Fibroblast of skin of back (primary cell): ENCODE measurements at places on chromosomes 1 and 21.

DNA sequence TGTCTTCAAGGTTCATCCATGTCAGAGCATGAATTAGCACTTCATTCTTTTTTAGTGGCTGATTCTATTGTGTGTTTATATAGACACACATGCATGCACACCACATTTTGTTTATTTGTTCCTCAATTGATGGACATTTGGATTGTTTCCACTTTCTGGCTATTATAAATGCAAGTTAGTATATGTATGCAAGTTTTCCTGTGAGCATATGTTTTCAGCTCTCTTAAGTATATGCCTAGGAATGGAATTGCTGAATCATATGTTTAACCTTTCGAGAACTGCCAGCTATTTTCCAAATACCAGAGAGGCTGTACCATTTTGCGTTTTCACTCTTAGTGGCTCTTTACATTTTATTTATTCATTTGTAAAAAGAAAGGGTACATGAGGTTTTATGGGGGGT lies 109.9 kb upstream of the KIAA1614 start:
- DNase-seq, result no peak

GRCh38 chr1:67441739-67442281 lies 11.6 kb upstream of the SERBP1 start:
- DNase-seq, result no peak

- DNase-seq, result no peak
Measured at GRCh38 chr1:207863893-207864535, 46.9 kb downstream of the CD34 start.

DNA sequence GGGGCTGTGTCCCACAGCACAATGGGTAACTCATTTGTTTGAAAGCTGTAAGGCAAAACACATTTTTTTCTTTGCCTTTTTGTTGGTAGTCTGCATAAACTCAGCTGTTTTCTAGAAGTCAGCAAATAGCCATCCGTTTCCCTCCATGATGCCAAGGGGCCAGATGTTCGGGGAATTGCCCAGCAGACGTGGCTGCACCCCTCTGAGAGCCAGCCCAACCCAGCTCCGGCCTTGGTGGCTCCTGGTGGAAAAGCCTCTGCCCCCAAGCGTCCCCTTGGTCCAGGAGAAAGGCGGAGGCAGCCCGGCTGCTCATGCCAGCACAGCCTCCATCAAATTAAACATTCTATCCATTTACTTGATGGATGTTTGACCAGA lies 58.4 kb upstream of the ADARB1 start:
- DNase-seq, result no peak

GRCh38 chr1:17566892-17567291 lies 27.4 kb downstream of the ARHGEF10L start:
- DNase-seq, result no peak

GRCh38 chr1:5993556-5994491 lies 1.6 kb upstream of the NPHP4 start:
- no peak for DNase-seq

DNA sequence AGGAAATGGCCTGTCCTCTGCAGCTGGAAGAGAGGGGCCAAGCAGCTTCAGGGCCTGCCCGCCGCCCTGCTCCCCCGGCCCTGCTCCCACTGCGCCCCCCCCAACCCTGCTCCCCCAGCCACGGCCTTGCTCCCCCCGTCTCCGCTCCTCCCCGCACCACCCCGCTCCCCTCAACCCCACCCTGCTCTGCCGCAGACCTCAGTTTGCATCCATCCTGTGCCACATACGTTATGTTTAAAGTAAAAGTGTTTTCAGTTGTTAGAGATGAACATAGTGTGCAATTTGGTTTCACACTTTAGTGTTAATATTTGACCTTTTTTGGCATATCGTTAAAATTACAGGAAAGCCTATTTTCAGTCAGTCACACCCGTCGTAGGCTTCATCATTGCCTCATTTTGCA lies 34.1 kb upstream of the DIP2A start:
- no peak for DNase-seq

DNA sequence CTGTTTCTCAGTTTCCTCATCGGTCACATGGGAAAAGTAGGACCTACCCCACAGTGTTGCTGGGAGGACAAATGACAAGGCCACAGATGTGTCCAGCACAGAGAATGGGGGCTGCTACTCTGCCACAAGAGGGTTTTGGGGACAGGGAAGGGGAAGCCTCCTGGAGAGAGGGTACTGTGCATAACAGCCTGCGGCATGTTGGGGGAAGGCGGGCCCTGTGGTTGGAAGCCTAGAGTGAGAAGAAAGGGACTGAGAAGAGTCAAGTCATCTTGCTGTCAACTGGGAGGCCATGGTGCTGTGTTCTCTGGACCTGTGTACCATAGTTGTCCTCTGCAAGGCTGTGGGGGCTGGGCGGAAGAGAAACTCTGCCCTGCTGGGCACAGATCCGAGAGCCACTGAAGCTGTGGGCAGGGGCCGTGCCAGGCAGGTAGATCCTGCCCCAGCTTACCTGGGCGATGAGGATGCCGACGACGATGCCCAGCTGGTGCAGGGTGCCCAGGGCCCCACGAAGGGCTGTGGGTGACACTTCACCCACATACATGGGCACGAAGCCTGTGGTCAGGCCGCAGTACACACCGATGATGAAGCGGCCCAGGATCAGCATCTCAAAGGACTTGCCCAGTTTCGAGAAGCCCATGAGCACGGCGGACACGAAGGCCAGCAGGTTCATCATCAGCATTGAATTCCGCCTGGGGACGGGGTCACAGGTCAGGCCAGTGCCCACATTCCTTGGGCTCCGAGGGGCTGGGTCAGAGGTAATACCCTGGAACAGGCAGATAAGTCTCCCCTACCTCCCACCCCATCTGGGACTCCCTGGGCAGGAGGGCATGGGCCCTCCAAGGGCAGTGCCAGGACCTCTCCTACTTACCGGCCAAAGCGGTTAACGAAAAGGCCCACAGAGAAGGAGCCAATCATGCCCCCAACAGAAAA lies 28.2 kb downstream of the SLC2A1 start:
- no peak for DNase-seq

DNA sequence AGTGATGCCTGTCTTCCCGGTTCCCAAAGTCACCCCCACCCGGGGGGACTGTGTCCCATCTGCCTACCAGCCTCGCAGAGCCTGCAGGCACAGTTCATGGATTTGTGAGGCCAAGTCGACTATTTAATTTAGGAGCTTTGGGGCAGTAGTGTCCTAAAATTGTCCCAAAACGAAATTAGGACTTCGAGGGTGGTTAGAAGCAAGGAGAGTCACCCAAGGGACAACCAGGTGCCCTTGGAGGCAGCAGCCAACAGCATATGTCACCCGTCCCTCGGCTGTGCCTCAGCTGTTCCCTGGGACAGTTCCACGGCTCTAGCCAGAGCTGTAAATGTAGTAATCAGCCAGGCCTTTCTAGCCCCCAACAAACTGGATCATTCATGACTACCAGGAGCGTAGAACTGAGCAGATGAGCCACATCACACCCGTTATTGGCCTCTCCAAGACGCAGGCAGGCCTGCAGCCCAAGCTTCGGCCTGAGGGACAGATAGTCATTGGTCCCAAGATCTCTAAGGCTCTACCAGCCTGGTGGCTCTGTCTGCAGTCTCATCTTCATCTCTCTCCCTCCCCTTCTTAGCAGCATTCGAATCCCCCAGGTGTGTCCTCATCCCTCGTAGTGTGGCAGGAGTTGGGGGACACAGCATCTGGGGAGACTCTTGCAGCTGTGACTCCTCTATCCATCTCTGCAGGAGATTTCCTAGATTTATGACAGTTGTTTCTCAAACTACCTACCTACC lies 2.9 kb downstream of the PAX7 start:
- DNase-seq, result no peak

GRCh38 chr1:2248127-2248826 lies 20.2 kb downstream of the SKI start:
- no peak for DNase-seq

- no peak for DNase-seq
Measured at GRCh38 chr1:84892705-84893618, at the start of gene LPAR3. LPAR3 (minus strand) TSS chr1:84893206; CDS start chr1:84866120, 27,086 bp downstream.

DNA sequence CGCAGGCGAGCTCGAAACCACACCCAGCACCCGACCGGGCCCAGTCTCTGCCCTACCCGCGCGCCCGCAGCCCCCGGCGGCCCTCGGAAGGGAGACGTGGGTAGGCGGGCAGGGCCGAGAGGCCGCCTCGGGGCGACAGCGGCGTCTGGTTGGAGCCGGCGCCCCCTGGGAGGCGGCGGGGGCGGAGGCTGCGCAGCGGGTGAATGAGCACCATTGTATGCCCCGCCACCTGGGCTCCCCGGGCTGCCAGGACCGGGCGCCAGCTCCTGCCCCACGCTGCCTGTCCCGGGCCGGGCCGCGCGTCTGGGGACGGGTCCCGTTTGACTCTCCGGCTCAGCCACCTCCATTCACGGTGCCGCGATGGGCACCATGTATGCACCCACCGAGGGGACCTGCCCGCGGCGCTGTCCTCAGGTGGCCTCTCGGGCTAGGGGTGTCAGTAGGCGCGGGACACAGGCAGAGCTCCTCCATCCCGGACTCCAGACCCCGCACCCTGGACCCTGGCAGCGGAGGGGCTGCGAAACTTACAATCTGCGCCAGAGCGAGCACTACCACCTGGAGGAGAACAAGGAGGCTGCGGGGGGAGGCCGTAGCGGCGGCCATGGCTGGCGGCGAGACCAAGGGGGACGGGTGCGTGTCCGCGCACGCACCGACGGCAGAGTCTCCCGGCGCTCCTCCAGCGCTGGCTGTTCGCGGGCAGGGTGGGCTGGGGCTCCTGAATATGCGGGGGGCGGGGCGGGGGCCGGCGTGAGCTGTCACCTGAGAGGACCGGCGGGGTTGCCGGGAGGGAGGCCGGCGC lies at the start of gene COL9A2:
Gene COL9A2, minus strand, starts transcription at position 692 of the 799 bp plus-strand sequence. Its CDS starts 89 bp downstream, at position 603.
- DNase-seq, result no peak

DNA sequence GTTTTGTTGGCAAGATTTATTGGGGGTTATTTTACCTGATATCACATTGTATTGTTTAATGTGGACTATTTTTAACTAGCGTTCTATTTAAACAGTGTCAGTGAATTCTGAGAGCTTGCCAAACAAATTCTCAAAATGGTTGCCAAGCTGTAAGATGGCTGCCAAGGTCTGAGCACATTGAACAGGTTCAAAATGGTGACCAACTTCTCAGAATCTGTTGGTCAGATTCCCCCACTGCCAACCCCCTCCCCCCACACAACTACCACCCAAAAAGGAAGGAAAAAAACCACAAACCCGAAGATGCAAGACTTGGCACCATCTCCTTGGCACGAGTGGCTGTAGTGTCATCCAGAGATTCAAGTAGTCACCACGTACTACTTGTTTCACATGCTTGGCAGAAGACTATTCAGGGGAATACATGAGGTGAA lies 159.1 kb downstream of the NFIA start:
- DNase-seq, result no peak

- DNase-seq, result no peak
Measured at GRCh38 chr1:13652238-13652637, 47.8 kb upstream of the PRDM2 start.

DNA sequence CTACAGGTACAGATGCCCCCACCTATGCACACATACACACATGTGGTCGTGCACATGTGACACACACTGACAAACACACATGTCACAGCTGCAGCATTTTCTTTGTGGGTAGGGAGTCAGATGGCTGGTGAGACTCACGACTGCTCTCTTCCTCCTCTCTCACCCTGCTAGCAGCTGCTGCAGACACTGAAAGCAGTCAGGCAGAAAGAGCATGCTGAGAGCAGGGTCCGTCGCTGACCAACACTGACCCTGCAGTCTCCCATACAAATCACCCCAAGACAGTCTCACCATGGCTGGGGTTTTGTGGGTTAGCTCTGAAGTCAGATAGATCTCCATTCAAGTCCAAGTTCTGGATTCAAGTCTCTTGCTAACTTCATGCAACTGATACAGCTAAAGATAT lies 188.3 kb downstream of the ASTN1 start:
- DNase-seq, result no peak

DNA sequence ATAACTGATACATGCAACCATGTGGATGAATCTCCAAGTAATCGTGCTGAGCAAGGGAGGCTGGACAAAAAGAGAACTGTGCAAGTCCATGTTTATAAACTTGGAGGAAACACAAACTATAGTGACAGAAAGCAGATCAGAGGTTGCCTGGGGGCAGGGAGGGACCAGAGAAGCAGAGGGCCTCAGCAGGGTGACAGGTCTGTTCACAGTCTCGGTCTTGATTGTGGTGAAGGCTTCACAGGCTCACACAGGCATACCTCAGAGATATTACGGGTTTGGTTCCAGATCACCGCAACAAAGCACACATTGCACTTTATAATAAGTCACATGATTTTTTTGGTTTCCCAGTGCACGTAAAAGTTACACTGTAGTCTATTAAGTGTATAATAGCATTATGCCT lies 28.5 kb downstream of the ACOT7 start:
- no peak for DNase-seq

GRCh38 chr1:175873290-175873935 lies 130.0 kb upstream of the TNR start:
- DNase-seq, result no peak

DNA sequence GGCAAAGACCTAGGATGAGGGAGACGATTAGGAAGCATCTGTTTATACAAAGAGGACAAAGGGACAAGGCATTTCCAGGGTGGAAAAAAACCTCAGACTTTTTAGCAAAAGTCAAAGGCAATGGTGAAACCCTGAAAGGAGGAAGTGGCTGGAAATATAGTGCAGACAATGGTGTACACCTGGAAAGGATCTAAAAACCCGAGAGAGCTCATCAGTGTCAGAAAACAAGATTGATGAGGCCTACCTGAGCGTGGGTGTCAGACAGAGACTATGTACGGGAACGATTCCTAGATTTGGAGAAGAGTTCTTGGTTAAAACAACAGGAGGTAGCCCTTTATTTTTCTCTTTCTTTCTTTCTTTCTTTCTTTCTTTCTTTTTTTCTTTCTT lies 68.8 kb upstream of the HUNK start:
- DNase-seq, result no peak

DNA sequence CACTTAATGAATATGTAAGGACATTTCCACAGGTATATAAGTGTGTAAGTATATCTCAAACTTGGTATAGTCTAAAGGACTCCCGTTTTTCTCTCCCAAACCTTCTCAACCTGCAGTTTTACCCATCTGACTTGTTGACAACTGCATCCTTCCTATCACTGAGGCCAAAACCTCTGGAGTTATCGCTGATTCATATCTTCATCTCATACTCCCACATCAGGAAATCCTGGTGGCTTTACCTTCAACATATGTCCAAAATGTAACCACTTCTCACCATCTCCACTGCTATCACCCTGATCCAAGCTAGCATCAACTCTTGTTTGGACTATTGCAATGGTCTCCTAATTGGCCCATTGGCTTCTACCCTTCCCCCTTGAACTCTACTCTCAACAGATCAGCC lies 30.4 kb downstream of the SLAMF6 start:
- no peak for DNase-seq

GRCh38 chr1:201054091-201054543 lies 30.6 kb upstream of the KIF21B start:
- DNase-seq, result no peak

- DNase-seq, result peak; percentile 79
Measured at GRCh38 chr1:224435318-224435763, 744 bp upstream of the WDR26 start.
